Activated T-cell treated with anti-CD3 and anti-CD28 coated beads for 48 hours (primary cell): ENCODE measurements at places on chromosomes 6 and 20.

DNA sequence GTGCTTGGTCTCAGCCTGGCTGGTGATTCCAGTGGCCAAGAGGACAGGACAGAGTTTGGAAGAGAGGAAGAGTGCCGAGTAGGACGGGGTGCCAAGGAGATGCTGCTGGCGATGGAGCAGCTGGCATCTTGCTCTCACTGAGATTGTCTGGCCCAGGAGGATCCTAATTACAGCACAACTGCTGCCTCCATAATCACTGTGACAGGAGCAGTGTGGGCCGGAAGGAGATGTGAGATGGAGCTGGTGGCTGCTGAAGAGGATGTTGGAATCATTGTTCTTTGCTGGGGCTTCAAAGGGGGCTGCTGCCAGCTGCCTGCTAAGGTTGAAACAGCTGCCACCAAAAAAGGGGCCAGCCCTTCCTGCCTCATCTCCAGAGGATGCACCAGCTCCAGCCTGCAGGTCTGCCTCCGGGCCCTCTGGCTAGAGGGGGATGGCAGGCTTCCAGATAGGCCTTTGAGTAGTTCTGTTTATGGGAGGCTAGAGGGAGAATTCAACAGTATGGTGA, 214.4 kb downstream of the RNF144B start:
- DNase-seq, result no peak

- DNase-seq, result no peak
Measured at GRCh38 chr20:9493803-9494202, 20.6 kb upstream of the LAMP5 start.

DNA sequence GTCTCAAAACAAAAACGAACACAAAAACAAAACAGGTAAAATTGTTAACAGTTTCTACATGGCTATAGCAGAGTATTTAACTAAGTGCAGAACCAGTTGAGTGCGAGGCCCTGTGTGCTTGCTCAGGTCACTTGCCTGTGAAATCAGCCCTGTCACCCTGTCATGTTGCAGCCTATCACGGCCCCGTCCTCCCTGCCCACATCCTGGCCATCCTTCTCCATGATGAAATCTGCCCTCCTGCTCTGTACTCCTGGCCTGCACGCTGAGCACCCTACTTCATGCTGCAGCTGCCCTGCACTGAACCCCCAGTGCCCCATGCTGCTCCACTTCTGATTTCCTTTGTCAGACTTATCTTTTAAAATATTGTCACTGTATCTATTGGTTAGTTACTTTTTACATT, 62.4 kb downstream of the DTD1 start:
- DNase-seq, result no peak

DNA sequence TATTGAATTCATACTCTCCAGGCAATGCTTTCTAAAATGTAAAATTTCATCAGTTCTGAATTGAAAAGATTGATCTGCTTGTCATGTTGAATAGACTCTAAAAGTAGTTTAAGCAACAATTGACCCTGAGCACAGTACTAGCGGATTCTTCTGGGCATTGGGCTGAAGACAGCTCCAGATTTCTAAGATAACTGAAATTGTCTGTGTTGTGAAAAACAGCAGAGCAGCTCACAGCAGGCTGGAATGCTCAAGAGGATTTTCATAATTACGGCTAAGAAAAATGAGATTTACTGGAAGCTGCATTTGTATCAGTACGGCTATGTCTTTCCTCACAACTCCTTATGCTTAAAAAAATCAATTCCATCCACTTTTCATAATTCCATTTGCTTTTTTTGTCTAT, 373.7 kb downstream of the HACE1 start:
- no peak for DNase-seq

DNA sequence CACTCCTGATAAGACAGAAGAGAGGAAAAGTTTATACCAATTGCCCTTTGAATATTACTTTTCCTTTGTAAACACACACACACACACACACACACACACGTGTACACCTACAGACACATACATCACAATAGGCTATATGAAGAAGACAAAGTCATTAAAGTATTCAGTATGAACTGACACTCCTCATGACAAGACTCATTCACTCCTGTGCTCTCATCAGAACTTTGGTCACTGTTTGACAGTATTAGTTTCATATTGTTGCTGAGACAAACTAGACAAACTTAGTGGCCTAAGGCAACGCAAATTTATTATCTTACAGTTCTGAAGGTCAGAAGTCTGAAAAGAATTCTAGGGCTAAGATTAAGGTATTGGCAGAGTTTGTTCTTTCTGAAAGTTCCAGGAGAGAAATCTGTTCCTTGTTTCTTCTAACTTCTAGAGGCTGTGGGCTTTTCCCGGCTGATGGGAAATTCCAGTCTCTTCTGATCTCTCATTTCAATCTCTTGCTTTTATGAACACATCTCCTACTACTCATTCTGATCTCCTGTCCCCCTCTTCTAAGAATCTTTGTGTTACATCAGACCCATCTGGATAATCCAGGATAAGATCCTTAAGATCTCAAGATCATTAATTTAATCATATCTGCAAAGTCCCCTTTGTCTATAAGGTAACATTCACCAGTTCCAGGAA, 171.3 kb downstream of the HACE1 start:
- no peak for DNase-seq

DNA sequence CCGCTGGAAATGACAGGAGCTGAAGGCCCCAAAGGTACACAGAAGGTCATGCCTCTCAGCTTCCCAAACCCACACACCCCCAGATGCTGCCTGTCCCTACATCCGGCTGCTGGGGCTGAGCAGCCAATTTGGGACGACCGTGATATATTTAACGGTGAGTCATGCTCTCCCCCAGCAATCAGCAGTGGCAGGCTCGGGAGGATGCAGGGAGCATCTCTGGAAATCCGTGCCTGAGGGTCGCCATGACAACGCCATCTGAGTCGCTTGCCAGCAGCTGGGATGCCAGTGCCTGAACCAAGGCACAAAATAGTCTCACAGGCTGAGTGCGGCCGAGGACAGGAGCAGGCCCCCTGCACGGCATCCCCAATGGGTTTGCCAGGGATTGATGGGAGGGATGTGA, 57.9 kb downstream of the KCNB1 start:
- DNase-seq, result no peak

GRCh38 chr6:21111093-21111725, 482.3 kb upstream of the SOX4 start:
- no peak for DNase-seq

GRCh38 chr20:1809131-1809572, 86.1 kb upstream of the SIRPA start:
- DNase-seq, result no peak

- DNase-seq, result no peak
Measured at GRCh38 chr6:168407842-168408241, 33.1 kb upstream of the SMOC2 start.

- no peak for DNase-seq
Measured at GRCh38 chr6:148395583-148396101, 53.0 kb downstream of the SASH1 start.

DNA sequence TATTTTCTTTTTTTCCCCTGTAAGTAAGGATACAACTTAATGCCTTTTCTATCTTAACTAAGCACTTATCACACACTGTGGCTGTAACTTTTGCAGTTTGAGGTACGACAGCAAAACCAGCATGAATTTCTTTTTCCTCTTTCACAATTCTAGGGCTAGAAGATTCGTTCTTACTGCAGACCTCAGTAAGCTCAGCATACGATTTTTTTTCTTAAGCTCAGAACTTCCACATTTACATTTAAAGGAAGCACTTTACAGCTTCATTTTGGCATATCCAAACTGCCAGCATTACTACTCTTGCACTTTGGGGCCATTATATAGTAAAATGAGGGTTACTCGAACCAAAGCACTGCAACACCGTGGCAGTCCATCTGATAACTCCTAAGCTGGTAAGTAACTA, 889 bp upstream of the CHMP4B start:
- DNase-seq, result no peak

GRCh38 chr20:14332866-14333265, 4.5 kb downstream of the FLRT3 start:
- no peak for DNase-seq

DNA sequence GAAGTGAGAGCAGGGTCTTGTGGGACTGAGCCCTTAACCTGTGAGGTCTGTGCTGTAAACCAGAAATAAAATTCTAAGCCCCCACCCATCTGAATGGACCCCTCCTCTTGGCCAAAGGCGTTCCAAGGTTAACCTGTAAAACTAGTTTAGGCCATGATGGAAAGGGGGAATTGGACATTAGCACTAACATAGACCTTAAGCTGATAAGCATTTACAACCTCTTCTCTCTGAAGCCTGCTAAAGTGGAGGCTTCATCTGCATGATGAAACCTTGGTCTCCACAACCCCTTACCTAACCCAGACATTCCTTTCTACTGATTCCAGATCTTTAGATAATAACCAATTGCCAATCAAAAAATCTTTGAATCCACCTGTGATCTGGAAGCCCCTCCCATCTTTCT, 25.8 kb downstream of the PIGT start:
- no peak for DNase-seq

DNA sequence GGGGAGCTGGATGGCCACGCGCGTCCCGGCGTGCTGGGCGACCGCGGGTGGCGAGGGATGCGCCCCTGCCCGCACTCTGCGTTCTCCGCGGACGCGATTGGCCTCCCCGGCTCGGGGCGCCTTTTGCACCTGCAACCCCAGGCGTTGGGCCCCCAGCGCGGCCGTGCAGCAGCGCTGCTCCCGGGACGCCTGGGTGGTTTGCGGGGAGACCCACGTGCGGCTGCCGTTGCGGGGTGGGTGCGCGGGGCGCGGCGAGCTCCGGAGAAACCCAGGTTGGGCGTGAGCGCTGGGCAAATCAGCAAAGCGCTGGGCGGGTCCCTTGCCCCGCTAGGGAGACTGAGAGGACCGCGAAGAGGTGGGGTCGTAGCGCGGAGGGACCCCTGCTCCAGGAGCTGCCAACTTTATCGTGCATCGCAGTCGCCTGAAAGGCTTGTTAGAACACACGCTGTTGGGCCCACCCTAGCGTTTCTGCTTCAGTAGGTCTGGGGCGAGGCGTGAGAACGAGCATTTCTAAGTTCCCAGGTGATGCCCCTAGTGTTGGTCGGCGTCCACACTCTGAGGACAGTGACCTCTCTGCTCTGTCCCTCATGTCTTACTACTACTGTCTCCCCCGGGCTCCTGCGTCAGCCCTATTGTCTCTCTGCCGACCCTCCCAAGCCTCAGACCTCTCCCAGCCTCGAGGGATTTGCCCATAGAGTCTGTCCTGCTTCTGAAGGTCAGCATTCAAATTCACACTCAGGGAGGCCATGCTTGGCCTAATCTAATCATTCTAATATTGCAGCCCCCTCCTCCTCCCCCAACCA, 538 bp upstream of the ZFP64 start:
- no peak for DNase-seq

GRCh38 chr6:158284876-158285655, 27.2 kb upstream of the TULP4 start:
- no peak for DNase-seq

GRCh38 chr6:49225471-49225870, 237.6 kb downstream of the MMUT start:
- no peak for DNase-seq

- no peak for DNase-seq
Measured at GRCh38 chr6:170290296-170291128, at the start of gene DLL1. Gene DLL1 (minus strand): TSS chr6:170291078. CDS start chr6:170290139, 939 bp downstream.

GRCh38 chr20:59276938-59277337, 23.5 kb upstream of the EDN3 start:
- DNase-seq, result no peak

DNA sequence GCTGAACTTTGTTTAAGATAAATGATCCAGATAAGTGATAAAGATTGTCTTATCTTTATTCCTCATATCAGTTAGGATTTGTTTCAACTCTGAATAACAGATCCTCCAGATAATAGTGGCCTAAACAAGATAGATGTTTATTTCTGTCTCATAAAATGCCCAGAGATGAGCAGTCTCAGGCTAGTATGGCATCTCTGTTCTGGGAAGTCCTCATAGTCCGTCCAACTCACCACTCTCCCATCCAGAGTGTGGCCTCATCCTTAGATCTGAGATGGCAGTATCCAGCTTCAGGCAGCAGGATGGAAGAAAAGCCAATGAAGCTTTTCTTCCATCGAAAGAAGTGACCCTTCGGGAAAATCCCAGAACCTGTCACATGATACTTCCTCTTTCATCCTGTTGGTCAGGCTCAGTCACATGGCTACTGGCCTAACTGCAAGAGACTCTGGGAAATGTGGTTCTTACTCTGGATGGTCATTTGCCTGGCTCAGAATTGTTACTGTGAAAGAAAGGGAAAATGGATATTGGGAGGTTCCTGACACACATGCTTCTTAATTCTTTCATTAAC, 29.4 kb upstream of the TAGAP start:
- DNase-seq, result no peak

DNA sequence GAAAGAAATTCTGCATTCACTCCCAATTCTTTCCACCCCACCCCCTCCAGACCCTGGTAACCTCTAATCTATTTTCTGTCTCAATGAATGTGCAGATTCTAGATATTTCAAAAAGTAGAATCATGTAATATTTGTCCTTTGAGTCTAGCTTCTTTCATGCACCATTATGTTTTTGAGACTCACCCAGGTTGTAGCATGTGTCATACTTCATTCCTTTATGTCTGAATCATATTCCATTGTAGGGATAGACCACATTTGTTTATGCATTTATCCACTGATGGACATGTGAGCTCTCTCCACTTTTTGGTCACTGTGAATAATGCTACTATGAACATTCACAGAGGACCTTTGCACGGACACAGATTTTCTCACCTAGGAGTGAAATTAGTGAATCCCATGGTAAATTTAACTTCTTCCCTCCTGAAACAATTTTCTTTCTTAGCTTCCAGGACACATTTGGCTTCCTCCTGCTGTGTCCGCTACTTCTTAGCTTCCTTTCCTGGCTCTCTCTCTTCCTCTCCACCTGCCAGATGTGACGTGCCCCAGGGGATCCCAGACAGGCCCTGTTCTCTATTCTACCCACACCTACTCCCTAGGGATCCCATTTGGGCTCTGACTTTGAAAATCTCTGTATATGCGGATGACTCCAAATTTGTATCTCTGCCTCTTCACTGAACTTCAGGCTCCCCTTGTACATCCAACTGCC, 24.1 kb upstream of the ARFGEF2 start:
- no peak for DNase-seq

DNA sequence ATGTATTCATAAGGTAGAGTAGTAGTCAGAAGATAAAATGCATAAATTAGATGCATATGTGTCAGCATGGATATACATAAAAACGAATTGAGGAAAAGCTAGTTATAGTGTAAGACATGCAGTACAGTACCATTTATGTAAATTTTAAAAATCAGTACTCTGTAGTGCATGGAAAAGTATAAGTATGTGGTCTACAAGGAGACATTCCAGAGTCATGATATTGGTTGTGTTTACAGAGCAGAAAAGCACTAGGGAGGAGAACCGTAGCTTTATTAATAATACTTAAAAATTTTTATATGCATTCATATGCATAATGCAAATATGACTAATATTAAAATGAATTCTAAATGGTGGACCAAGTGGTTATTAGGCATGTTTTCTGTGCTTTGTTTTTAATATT, 220.0 kb downstream of the ZFAND3 start:
- DNase-seq, result no peak

- DNase-seq, result no peak
Measured at GRCh38 chr20:9518576-9519175, 4.3 kb downstream of the LAMP5 start.

- no peak for DNase-seq
Measured at GRCh38 chr20:36815454-36816091, 42.0 kb upstream of the DSN1 start.

- DNase-seq, result no peak
Measured at GRCh38 chr6:30612687-30613248, 4.3 kb downstream of the PPP1R10 start.
